Lung (tissue), 17 donors: ENCODE measurements at places on chromosomes 13 and 19. TPM values are rescaled to one million over a fixed set of nuclear protein-coding genes. Genes with fewer than 3 reads are reported as not detected.

The TINCR gene
- total RNA-seq, result 1.8 TPM

The SIGLEC5 gene
- total RNA-seq, result 2.2 TPM

The TM9SF2 gene
- total RNA-seq, result 164 TPM

DNA sequence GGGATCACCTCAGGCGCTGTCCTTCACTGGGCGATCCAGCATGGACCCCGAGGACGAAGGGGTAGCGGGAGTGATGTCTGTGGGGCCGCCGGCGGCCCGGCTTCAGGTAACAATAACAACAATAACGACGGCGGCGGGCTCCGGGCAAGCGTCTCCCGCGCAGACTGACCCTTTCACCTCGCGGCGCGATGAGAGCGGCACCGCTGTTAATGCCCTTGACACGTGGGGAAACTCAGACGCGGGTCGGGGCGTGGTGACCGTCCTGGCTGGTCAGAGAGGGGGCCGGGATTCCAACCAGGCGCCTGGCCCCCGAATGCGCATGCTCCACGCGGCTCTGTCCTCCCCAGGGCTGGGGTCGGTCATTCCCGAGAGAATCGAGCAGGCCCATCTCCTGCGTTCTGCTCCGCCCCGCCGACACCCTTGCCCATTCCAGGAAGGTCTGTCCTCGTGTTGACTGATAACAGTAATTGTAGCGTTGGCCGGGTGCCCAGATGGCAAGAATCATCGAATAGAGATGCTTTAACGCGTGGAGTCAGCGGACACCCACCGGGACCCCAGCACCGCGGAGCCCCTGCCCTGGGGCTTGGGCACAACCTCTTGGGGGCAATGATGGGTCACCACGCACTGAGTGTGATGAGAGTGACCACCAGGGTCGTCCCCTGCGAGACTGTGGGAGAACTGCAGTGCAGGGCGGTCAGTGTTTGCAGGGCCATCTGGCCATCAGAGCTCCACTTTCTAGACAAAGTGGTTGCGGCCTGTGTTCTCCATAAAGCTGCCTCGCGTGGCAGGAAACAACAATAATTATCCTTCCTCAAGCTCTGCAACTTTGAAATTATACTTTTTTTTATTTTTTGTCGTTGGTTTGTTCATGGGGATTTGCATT, 528 bp downstream of the ZNF8 start:
- DNase-seq, result peak; percentile 89
- H3K27me3 ChIP-seq, result no peaks in the 10 kb centered on the region
- peaks cover 8% of the 10 kb centered on the region for H3K4me1 ChIP-seq
- peak overlapping the region; percentile 87 for H3K4me3 ChIP-seq
- H3K36me3 ChIP-seq, result peaks cover 32% of the 10 kb centered on the region
- peak overlapping the region; percentile 92 for H3K27ac ChIP-seq

DNA sequence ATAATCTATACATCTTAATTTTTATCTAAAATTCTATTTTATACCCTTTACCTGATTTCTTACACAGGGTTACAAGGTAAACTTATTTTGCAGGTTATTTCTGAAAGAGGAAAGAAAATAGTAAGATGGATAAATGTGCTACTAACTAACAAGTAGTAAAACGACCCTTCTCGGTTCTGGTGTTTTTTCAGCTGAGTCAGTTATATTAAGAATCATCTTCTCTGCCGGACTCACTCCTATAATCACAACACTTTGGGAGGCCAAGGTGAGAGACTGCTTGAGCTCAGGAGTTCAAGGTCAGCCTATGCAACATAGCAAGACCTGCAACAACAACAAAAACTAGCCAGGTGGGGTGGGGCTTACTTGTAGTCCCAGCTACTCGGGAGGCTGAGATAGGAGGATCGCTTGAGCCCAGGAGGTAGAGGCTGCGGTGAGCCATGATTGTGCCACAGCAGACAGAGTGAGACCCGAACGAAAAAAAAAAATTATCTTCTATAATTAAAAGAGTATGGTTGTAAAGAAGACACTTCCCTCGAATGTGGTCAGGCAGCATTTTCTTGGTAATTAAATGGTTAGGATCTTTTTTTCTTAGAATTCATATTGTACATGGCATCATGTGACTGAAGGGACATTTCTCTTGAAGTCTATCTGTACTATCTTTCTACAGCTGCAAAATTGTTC, 27.9 kb upstream of the RCBTB2 start:
- H3K36me3 ChIP-seq, result no peaks in the 10 kb centered on the region
- no peaks in the 10 kb centered on the region for H3K4me1 ChIP-seq

The C13orf42 gene
- total RNA-seq, result 0.23 TPM
